ENCODE measurements at places on chromosomes 11 and 22. TPM values are rescaled to one million over a fixed set of nuclear protein-coding genes. Genes with fewer than 3 reads are reported as not detected.

Gene SCT
- not detected for total RNA-seq

Gene NUDT22
- total RNA-seq: 38.3 TPM

Gene CCDC179
- total RNA-seq: not detected

Gene GUCY1A2
- 6.5 TPM for total RNA-seq

Gene ZNF280B
- 0.93 TPM for total RNA-seq

Gene HMOX1
- 2.4 TPM for total RNA-seq

Gene CARD18
- total RNA-seq: not detected

Gene OR8G1
- not detected for total RNA-seq

Gene EFCAB6
- total RNA-seq: 3.4 TPM

Gene IGHMBP2
- total RNA-seq: 11.6 TPM

Gene JRKL
- 3.9 TPM for total RNA-seq

Gene NAALAD2
- total RNA-seq: 0.15 TPM

Gene OR52I1
- not detected for total RNA-seq

Gene FAM181B
- total RNA-seq: 0.47 TPM

Gene MS4A4A
- total RNA-seq: 9.1 TPM

Gene ELMOD1
- not detected for total RNA-seq

Gene CXCR5
- 0.16 TPM for total RNA-seq

Gene OR4A16
- not detected for total RNA-seq

Gene DENND6B
- total RNA-seq: 9.5 TPM

Gene CFAP300
- 0.74 TPM for total RNA-seq

Gene BARX2
- total RNA-seq: 9.2 TPM
